ENCODE measurements at places on chromosomes 6 and 20. TPM values are rescaled to one million over a fixed set of nuclear protein-coding genes. Genes with fewer than 3 reads are reported as not detected.
A peak's percentile ranks its signal among the peaks of the same experiment; 100 is the strongest.

GRCh38 chr6:8991844-8992243 is 556.5 kb upstream of the SLC35B3 start:
- no peak for DNase-seq

DNA sequence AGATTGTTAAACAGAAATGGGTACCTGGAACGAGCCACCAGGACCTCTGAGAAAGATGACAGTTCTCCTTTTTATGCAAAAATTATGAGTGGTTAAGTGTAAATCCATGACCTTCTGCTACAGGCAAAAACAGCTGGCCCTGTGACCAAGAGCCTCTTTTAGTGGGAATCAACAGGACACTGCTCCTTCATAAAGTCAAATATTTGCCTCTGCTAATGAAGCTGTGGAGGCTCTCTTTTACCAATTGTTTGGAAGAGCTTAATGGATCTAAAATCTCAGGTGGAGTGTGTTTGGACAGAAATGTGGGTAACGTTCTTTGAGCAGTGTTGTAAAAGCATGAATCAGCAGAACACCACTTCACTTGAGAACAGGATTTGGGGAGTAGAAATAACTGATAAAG is 117.5 kb upstream of the PCSK2 start:
- DNase-seq, result no peak

DNA sequence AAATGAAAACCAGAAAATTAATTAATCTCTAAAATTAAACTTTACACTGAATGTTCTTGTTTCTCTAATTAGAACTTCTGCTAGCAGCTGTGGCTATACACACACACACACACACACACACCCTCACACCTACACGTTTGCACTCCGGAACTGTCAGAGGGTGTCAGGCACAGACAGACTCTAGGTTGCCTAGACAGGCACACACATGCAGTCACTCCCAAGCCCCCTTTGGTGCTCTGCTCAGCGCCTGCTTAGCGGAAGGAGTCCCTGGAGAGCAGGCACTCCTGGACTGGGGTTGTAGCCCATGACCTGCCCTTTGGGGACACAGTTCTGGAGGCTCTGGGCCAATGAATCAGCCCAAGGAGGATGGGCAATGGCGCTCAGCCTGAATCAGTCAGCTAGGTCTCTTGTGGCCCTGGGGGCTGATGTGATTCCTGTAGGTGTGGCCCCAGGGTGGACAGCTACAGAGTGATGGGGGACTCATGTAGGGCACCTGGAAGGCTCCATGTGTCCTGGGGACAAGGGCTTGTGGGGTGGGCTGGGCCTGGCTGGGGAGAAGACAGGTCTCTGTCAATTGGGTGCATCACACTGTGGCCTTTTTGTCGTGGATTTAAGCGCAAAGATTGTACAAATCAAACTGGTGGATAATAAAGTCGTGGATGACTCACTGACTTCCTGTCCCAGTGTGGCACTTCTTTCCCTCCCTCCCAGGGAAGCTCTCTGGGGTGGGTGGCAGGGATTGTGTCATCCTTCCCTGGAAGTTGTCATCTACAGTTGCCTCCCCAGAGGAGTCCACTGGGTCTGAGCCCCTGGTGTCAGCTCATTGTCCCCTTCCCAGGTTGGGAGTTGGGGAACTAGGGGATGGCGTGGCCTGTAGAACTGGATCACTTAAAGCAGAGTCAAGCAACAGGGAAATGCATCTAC is 8.8 kb downstream of the TMEM151B start:
- DNase-seq, result no peak

- no peak for DNase-seq
Observed at GRCh38 chr6:9087470-9087869, 652.1 kb upstream of the SLC35B3 start.

GRCh38 chr6:145225500-145225899 is 509.8 kb downstream of the EPM2A start:
- DNase-seq, result no peak

GRCh38 chr6:20403766-20404640 is 2.3 kb downstream of the E2F3 start:
- peak; percentile 27 for DNase-seq

DNA sequence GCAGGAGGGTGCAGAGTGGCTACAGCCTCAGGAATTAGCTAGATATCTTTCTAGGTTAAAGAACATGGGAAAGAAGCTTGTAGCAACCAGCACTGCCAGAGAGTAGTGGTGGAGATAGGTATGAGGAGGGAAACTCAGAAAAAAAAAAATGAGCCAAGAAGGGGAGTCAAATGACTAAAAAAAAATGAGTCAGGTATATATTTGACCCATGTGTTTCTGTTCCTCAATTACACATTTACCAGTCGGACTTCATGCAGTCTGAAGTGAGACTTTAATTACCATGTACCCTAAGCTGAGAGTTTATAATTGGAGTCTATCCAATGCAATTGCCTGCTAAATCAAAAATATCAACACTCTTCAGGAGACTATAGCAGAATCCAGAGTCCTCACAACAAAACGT is 964.6 kb downstream of the HACE1 start:
- DNase-seq, result no peak

DNA sequence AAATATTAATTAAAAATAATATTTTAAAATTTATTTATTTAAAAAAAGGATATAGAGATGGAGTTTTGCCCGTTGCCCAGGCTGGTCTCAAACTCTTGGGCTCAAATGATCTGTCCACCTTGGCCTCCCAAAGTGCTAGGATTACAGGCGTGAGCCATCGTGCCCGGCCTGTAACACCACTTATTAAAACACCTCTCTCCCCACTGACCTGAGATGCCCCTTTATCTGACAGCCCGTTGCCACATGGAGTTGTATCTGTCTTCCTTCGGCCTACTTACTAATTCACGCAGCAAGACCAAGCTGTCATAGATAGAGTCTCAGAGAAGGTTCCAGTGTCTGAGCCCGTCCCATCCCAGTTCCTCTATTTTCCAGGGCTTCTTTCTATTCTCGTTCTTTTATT is 30.7 kb downstream of the KIF25 start:
- DNase-seq, result no peak

GRCh38 chr6:119856136-119856535 is 506.6 kb upstream of the MAN1A1 start:
- no peak for DNase-seq

- DNase-seq, result no peak
Observed at GRCh38 chr6:158771399-158772152, 47.6 kb downstream of the EZR start.

DNA sequence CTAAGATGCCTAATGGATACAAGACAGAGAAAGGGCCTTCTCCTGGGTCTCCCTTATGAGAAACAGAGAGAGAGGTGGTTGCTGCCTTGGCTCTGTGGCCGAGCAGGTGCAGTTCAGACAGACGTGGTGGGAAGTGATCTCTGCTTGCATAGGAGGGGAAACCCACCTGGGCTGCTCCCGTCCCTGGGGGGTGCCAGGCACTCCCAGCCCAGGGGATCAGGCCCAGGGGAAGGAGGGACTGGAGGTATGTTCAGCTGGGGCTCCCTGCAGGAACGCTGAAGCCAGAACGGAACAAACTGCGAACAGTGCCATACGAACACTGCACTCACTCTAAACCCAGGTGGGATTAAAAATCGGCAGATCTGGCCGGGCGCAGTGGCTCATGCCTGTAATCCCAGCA is 35.7 kb upstream of the OVOL2 start:
- DNase-seq, result no peak

DNA sequence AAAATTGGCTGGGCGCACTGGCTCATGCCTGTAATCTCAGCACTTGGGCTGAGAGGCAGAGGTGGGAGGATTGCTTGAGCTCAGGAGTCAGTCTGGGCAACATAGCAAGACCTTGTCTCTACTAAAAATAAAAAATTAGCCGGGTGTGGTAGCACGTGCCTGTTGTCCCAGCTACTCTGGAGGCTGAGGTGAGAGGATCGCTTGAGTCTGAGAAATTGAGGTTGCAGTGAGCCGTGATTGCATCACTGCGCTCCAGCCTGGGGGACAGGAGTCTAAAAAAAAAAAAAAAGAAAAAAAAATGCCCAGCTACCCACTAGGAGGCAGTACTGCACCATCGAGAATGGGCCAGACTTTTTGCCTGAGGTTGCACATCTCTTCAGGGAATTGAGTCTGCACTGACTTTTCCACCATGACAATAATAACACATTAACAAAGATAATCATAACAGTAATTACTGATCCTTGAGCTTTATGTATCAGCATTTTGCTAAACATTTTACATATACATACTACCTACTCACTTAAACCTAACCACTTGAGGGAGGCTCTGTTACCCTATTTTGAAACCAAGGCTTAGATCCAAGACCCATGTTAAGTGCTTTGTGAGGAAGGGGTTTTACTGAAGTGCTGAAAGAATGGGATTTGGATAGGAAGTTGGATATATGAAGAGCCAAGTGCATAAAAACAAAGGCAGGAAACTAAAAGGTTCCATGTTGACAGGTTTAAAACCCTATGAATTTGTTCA is 21.0 kb downstream of the SRSF3 start:
- DNase-seq, result peak; percentile 41

- no peak for DNase-seq
Observed at GRCh38 chr6:87990871-87991270, 56.8 kb upstream of the SPACA1 start.

- peak; percentile 26 for DNase-seq
Observed at GRCh38 chr6:135451617-135452190, 45.8 kb downstream of the AHI1 start.

The GPX5 gene
- not detected for total RNA-seq

The GJA1 gene
- 110 TPM for total RNA-seq

The PREX1 gene
- 3.3 TPM for total RNA-seq

The DOK5 gene
- total RNA-seq, result not detected

The IL17F gene
- total RNA-seq, result not detected

The MPIG6B gene
- not detected for total RNA-seq

The BMP7 gene
- not detected for total RNA-seq

The HLA-DPA1 gene
- total RNA-seq, result 3.2 TPM

The GSTA4 gene
- 18.4 TPM for total RNA-seq

The OPN5 gene
- not detected for total RNA-seq
